Stimulated activated CD8-positive, alpha-beta memory T cell treated with anti-CD3 and anti-CD28 coated beads, Interleukin-7, amount 100 ng/mL, for 48 hours (primary cell): ENCODE measurements at places on chromosomes 1 and 21.

- no peak for DNase-seq
Measured at GRCh38 chr1:38256072-38256471, 209.5 kb upstream of the POU3F1 start.

DNA sequence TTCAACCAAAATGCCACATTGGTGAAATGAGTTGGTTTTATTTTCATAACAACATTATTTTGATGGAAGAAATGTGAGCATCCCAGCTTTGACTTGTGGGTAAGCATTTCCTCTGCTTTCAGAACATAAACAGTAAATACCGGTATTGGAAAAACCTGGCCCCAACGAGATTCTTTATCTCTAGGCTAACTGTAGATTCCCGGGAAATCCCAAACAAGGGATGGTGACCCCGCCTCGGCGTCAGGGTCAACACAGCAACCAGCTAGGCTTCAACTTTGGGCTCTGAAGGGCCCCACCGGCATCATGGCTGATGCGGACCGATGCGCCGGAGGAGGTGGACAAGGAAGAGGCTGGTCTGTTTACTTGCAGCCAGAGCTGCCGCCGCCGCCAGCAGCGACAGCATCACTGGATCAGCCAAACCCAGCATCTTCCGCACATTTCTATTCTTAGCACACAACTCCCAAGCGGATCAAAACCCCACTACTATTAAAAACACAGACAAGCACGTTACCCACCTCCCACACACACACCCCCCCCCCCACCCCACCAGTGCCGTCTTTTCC is 1.1 kb downstream of the AKT3 start:
- peak; percentile 39 for DNase-seq

- DNase-seq, result no peak
Measured at GRCh38 chr1:29094954-29095353, 28.7 kb downstream of the TMEM200B start.

GRCh38 chr1:9555942-9556341 is 16.7 kb downstream of the SLC25A33 start:
- no peak for DNase-seq

GRCh38 chr1:188027613-188028012 is 1198.9 kb downstream of the PLA2G4A start:
- DNase-seq, result no peak

DNA sequence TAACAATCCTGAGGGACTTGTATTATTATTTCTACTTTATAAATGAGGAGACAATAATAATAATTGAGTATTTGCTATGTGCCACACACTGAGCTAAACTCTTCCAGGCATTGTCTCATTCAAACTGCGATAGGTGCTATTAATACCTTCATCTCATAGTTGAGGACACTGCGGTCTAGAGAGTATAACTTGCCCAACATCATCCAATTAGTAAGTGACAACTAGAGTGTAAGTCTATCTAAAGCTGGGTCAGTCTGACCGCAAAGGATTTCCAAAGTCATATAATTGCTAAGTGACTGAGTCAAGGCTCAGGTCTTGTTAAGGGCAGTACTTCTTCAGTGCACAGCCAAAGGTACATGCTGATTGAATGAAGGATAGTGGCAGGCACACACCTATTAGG is 9.7 kb downstream of the BCL9 start:
- DNase-seq, result no peak

DNA sequence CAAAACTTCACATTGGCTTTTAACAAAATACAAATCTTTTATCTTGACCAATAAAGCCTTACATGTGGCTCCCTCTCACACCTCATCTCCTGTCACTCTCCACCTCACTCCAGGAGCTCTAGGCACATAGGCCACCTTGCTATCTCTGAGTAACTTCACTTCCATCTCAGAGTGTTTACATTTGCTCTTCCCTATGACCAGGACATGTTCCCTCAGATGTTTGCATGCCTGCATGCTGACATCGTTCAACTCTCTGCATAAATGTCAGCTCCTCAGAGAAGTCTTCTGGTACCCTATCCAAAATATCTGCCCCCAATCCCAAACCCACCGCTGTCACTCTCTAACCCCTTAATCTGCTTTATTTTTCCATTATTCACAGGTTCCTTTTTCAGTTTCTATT is 110.9 kb downstream of the TOMM20 start:
- no peak for DNase-seq

- DNase-seq, result no peak
Measured at GRCh38 chr1:14716474-14716873, 118.0 kb downstream of the KAZN start.

GRCh38 chr1:64959986-64960385 is 6.4 kb downstream of the JAK1 start:
- DNase-seq, result no peak

GRCh38 chr1:175863299-175864050 is 120.1 kb upstream of the TNR start:
- no peak for DNase-seq

GRCh38 chr1:114511032-114511785 is at the start of gene TRIM33:
TSS of gene TRIM33 (minus strand) at chr1:114511203. CDS start at chr1:114511076, 127 bp downstream.
- DNase-seq, result peak; percentile 77

DNA sequence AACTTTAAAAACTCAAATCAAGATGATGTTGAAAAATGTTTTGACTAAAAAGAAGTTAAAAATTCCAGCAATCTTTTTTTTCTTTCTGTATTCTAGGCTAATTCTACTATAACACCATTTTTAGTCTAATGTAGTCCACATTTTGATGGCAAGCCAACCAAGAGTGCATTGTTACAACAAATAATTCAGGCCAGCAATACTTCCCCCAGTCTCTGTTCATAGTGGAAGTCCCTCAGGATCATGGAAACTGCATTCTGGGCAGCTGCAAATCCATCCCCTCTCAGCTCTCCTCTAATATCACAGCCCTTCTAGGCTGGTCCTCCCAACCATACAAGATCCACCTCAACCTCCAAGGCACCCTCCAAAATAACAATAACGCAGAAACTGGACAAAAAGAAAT is 7.8 kb upstream of the CD58 start:
- DNase-seq, result no peak

- DNase-seq, result no peak
Measured at GRCh38 chr1:147895123-147895522, 7.5 kb upstream of the GJA8 start.

DNA sequence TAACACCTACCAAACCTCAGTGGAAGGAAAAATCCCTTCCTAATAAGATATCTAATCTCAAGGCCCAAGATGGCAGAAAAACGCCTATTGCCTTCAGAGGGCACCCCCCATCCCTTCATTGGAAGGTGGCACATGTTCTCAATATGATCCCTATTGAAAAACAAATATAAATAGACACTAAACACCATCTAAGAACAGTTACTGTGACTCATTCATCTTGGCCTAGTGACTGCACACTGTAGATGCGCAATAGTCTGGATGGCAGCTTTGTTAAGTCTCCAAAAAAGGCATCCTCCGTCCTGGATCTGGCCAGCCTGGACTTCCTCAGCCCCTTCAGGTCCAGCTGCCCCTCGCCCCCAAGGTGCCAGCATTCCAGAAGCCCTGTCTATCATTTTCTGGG is 121.9 kb downstream of the CAPN8 start:
- no peak for DNase-seq

DNA sequence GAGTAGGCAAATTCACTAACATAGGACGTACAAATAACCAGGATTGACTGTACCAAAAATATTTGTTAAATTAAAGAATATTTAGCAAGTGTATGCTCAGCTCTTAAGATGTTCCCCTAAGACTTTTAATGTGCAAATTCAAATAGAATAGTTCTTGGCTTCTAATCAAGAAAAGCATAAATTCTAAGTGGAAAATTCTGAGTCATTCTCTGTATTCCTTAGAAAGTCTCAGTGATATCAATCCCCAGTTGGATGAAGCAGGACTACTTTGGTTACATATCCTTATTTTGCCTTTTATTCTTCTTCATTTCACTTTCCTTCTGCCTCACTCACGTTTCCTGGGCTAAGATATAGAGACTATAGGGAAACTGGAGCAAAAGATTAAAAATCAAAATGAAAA is 130.2 kb downstream of the IFI44 start:
- no peak for DNase-seq

GRCh38 chr1:169193191-169193850 is 86.8 kb downstream of the ATP1B1 start:
- DNase-seq, result no peak

DNA sequence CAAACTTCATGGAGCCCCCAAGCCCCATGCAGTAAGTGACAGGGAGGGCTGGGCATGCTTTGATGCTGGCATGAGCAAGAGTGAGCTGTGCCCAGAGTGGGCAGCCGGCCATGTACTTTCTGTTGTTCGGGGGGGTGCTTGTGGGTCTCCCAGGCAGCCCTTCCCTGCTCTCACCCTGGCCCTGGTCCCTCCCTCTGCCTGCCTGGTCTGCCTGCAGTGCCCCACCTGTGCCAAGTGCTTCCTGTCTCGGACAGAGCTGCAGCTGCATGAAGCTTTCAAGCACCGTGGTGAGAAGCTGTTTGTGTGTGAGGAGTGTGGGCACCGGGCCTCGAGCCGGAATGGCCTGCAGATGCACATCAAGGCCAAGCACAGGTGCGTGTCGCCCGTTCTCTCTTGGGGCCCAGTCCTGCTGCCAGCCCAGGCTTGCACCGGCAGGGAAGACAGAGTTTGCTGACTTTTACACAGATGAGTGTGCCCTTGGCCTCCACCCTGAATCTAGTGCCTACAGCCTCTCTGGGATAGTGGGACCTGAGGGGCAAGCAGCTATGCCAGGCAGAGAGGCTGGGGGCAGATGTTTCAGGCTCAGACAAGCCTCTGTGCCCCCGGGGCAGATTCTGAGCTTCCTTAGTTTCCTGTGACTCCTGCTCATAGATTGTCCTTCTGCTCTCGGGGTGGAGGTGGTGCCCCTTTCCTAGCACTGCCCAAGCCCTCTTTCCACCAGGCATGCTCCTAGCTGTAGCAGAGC is 7.6 kb downstream of the ZBTB48 start:
- DNase-seq, result no peak

- DNase-seq, result no peak
Measured at GRCh38 chr1:94205639-94206038, 31.7 kb downstream of the ARHGAP29 start.

- no peak for DNase-seq
Measured at GRCh38 chr1:150609732-150610131, 19.7 kb downstream of the ENSA start.
